ENCODE measurements at places on chromosomes 7 and 10.

- no peak for DNase-seq
Measured at GRCh38 chr10:107487284-107487683, 322.8 kb upstream of the SORCS1 start.

- DNase-seq = no peak
Measured at GRCh38 chr7:79529881-79530235, 76.4 kb upstream of the MAGI2 start.

DNA sequence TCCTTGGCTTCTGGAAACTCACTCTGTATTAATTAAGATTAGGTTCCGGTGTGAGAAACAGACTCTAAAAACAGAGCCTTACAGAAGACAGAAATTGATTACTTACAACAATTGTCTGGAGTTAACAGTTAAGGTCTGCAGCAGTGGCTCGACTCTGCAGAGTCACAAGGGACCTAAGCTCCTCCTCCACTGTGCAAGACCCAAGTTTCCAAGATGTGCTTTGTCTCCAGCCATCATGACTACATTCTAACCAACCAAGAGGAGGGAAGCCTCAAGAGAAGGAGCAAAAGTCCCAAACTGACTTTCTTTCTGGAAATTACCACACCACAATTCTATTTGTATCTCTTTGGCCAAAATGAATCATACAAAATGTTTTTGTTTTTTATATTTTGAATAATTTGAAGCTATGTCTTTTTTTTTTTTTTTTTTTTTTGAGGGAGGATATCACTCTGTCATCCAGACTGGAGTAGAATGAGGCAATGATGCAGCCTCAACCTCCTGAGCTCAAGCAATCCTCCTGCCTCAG lies 14.2 kb upstream of the ODAD2 start:
- no peak for DNase-seq

- DNase-seq = no peak
Measured at GRCh38 chr10:68811314-68812009, 15.9 kb upstream of the STOX1 start.
